Ammon's horn (tissue), 1 donor: ENCODE measurements at places on chromosomes 2 and 18.

DNA sequence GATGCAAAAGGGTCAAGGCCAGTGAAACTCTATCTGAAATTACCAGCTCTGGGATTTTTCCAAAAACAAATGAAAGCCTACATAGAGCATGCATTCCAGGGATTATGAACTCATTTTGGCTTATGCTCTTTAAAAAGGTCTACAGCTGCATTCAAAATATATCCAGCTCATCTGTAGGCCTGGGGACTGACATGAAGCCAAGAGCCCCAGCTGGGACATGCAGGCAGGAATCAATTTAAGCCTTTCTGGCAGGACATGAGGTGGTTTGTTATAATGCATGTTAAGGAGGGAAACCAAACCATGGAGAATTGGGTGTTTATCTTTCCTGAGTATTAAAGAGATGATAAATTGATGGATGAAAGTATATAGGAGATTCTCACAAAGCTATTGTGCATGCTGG lies 164.5 kb downstream of the RBM43 start:
- no peak for DNase-seq

DNA sequence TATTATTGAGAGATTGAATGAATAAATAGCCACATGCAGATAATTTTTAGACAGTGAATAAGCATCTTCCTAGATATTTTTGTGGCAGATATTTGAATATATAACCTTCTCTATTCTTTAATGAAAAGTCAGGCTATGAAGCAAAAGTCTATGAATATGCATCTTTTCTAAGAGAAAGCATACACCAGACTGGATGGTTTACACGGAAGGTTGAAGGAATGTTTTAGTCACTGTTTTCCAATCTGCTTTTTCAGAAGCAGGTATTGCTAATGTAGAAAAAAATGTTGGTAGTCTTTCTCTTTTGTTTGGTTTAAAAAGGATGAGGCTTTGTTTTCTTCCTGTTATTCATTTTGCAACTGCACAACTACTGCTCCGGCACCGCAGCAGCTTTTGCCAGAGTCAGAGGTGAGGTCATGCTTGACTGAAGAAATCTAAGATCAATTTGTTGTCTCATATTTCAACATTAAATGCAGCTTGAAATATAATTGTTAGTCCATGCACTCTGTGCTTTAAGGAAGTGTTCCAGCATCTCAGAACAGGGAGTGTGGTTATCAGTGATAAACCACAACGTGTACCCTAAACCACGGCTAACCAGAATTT lies 1540.8 kb upstream of the PIK3C3 start:
- DNase-seq = no peak

DNA sequence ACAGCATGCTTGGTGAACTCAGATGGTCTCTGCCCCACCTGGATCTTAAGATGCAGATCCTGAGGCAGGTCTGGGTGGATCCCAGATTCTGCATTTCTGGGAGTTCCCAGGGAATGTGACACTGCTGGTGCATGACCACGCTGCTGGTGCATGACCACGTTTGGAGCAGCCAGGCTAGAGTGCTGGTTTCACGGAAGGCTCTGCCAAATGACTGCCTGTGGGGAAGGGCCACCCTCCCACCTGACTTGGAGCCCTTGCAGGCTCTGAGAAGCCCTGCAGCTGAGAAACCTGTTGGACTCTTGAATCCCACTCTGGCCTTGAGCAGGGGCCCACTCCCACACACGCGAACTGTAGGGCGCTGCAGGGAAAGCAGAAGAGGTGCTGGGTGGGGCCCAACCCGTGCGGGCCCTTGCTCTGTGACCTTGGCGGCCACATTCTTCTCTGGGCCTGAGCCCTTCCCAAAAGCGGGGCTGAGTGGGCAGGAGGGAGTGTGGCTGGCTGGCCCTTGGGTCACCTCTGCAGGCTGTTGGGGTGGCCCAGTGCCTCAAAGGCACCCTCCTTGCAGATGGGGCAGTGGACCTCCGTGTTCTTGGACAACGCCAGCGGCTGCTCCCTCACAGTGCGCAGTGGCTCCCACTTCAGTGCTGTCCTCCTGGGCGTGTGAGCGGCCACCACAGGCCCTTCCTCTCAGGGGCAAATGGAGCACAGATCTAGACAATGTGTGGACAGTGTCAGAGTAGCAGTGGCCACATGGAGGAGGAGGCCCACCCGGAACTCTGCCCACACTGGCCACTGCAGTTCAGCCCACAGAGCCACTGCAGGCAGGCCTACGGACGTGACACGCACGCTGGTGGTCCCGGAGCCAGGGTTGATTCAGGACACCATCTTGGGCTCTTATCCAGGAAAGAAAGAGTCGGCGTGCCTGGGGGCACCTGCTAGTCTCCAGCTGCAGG lies 7.9 kb downstream of the ERFE start:
- DNase-seq = no peak

DNA sequence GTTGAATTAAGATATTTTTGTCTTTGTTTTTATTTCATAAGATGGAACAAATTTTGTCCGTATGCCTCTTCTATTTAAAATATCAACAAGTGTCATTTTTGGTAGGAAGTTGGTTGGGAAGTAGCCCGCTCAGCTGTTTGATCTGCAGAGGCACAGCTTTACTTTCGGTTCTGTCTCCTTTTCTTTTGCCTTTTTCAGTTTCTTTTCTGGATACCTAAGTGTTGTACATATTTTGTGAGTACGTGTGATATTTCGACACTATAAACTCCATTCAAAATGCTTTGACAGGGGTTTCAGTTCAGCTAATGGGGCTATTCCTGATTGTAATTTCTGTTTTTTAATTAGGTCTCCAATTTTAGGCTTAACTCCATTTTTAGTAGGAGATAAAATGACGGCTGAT lies 1785.0 kb upstream of the LRRTM1 start:
- DNase-seq = no peak

DNA sequence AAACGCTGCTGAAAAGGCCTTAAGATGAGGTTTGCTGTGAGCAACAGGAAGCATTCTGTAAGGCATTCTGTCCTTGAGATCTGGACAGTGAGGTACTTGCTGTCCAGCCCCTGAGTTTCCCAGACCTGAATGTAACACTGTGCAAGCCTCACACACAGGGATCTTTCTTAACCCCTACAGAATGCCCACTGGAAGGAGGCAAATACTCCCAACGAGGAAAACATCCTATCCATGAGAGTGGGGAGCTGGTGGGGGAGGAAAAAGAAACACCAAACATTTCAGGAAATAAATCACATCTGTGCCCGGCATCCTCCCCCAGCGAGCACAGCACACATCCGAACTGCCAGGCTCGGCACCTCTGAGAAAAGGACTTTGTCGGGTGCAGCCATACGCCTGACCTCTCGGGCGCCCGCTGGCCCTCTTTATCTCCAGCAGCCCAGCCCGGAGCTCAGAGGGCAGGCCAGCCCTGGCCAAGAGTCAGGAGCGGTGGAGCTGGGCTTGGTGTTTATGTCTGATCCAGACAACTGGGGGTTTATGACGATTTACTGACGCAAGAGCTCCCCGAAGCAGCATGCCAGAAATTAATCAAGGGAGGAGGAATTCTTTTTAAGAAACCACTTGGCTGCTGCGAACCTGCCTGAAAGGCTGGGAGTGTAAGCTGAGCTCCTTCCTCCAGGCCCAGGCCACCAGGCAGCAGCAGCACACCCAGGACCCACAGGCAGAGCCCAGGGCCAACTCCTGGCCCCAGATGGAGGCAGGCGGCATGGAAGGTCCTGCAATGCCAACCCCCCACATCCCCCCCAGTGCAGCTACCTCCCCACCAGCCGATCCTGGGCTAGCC lies 72.2 kb downstream of the HDAC4 start:
- no peak for DNase-seq

DNA sequence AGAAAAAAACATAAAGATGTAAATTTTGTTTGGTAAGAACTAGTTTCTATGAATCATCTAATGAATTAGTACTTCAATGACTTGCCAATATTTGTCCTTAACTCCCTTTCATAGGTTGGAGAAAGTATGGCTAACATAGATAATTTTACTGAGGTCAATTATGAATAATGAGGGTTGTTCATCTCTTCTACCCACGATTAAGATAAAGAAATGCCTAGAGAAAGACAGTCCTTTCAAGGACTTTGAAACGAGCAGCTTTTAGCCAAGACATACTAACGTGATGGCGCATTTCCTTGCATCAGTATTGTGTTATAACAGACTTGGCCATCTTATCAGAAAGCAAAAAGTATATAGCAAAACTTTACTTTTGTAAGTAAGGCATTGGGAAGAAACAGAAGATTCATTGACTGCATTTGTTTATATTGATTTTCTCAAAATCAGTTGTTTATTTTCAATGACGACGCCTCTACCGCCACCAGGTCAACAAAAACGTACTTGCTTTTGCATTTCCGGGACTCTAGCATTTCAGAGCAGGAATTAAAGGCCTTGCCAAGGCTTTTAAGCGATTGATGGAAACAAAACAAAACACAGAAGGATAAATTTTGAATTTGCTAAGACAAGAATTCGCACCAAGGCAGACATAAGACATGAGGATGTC lies 961 bp downstream of the RBM43 start:
- no peak for DNase-seq

- DNase-seq = no peak
Measured at GRCh38 chr18:72867746-72868584, at the start of gene NETO1. NETO1 (minus strand) TSS chr18:72867987; CDS start chr18:72867291, 696 bp downstream.

DNA sequence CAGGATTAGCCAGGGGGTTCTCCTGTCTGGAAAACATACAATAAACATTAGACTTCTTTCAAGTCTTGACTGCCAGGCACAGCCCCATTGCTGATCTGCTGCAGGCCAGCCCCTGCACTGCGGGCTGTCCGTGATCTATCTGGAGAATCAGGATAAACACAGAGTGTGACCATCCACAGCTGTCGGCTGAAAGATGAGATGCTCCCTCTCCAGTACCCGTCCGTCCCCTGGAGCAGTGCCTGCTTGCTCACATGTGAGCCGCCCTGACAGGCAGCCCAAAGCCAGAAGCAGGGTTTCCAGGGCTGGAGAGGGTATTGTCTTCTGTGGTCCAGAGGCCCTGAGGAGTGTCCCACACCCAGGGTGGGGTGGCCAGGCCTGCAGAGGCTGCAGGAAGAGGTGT lies 46.1 kb upstream of the FOSL2 start:
- no peak for DNase-seq

DNA sequence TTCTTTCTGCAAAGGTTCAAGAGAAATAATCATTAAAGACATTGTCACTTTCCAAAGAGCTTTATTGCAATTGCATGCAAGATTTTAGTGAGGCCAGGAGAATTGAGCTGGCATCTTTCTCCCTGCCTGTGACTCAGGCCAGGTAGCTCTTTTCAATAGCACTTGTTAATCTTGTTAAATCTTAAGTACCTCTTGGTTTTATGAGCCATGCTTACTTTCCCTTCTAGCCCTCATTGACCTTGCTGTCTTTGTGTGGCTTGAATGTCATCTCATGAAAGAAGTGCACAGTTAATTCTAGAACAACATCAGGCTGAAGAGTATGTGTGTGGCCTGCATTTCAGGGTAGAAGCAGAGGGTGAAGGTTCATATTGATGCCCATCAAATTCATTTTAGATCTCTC lies 14.8 kb upstream of the LGALSL start:
- DNase-seq = no peak

DNA sequence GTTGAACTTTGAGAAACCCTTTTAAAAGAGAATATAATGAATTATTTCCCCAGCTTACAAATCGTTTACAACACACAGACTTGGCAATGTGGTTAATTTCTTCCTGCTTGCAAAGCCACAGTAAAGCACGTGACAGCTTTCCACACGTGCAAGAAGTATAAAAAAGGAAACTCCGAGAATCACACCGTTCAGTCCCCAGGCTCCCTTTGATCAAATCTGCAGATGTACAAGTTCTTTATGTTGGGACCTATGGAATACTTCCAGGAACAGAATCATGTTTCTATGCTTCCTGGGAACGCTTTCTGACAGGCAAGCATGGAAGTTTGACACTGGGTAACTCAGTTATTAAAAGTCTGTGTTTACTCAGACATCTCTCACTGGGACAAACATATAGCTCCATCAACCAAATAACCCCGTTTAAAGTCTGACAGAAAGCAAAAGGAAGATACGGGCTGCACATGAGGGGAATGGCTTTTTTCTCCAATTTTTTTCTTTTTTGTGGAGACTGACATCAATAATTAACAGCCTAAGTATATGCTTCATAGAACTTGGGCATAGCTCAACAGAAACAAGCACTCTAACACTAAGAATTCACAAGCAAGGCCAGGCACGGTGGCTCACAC lies 134.8 kb downstream of the EIPR1 start:
- DNase-seq = no peak

GRCh38 chr2:174846218-174846617 lies 81.9 kb upstream of the CHRNA1 start:
- peak; percentile 19 for DNase-seq

- DNase-seq = peak; percentile 91
Measured at GRCh38 chr2:120312860-120313694, 32.9 kb upstream of the INHBB start.

GRCh38 chr18:25123438-25124232 lies 228.3 kb downstream of the ZNF521 start:
- DNase-seq = no peak

GRCh38 chr18:68937029-68937599 lies 139.2 kb downstream of the CCDC102B start:
- DNase-seq = no peak

DNA sequence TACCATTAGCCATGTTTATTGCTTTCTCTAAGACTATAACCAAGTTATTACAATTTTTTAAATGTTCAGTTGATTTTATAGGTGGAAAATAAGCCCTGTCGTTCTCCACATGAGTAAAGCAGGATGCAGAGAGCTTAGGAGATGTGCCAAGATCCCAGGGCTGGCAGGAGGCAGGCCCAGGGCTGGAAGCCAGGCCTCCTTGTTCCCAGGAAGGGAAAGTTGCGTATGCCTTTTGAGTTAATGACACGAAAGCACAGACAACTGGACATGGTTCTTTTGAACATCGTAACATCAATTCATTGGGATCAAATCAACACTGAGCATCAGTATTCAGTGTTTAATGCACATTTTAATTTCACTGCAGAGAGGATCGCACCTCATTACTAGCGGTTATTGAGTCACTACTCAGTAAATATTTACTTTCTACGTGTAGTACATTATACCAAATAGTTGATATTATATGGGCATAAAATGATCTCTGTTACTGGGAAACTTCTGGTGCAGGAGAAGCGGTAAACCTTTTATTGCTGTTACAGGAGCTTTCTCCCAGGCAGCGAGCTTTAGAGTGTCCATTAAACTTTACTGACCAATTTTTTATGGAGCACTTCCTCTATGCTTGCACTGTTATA lies 60.0 kb downstream of the RNF144A start:
- peak; percentile 80 for DNase-seq

- DNase-seq = no peak
Measured at GRCh38 chr2:65647249-65647842, 214.9 kb upstream of the SPRED2 start.

GRCh38 chr2:189104934-189105333 lies 74.6 kb downstream of the COL5A2 start:
- no peak for DNase-seq

DNA sequence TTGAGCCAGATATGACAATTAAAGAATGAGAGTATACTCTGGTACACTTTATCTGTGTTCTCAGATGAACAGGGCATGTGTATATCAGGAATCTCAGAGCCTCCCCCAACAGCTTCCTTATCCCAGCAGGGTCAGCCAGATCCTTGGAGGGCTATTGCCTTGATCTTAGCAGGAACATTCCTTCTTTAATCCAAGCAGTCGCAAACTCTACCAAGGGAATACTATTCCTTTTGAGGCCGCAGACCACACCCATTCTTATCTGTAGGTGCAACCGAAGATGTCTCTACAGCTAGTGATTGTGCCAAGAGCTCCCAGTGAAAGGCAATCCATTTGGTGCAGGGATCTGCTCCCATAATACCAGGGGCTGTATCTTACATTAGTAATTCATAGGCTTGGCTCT lies 118.3 kb upstream of the DOK6 start:
- DNase-seq = no peak

- DNase-seq = peak; percentile 63
Measured at GRCh38 chr2:96146153-96146880, 1.1 kb upstream of the DUSP2 start.
